Lung microvascular endothelial cell (primary cell): ENCODE measurements at places on chromosomes 7 and 10. TPM values are rescaled to one million over a fixed set of nuclear protein-coding genes. Genes with fewer than 3 reads are reported as not detected.

The OR2A1 gene
- total RNA-seq = not detected in 2 replicates

The LRGUK gene
- total RNA-seq = under 0.01 TPM in 2 replicates

DNA sequence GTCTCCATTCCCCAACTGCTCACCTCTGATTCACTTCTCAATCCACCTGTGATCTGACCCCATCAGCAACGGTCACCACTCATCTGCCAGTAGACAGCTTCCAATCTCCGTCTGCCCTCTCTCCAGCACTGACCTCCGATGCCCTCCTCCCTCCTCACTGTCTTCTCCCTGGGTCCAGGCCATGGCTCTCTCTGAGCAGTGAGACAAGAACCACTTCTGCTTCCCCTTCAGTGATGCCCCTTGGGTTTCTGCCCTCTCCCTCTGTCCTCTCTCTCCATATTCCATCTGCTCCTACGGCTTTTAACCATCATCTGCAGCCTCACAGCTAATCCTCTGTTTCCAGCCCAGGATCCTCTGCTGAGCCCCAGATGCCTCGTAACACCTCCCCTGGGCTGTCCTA is 55.5 kb upstream of the OPALIN start:
- no peak for DNase-seq

The NAT16 gene
- total RNA-seq = not detected in 2 replicates

GRCh38 chr7:115252461-115252860 is 330.6 kb downstream of the MDFIC start:
- DNase-seq = no peak

The SUN3 gene
- not detected in 2 replicates for total RNA-seq

The INMT gene
- under 0.01 TPM in 1 of 2 replicates, not detected in the other for total RNA-seq

GRCh38 chr10:117334066-117334465 is 41.2 kb downstream of the PDZD8 start:
- DNase-seq = no peak

DNA sequence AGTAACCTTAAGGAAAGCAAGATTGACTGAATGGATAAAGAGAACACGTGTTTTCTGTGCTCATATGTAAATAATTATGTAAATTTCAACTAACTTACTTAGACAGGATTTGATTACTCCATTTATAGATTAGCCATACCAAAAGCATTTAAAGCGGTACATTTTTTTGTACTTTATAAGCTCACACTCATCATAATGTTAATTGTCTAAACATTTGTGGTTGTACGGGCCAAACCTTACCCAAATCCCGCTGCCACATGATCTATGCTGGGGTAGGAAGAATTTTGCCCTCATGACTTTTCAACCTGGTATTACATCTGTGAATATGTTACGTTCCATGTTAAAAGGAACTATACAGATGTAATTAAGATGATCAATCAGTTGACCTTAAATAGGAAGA is 29.1 kb downstream of the MKX start:
- DNase-seq = no peak

DNA sequence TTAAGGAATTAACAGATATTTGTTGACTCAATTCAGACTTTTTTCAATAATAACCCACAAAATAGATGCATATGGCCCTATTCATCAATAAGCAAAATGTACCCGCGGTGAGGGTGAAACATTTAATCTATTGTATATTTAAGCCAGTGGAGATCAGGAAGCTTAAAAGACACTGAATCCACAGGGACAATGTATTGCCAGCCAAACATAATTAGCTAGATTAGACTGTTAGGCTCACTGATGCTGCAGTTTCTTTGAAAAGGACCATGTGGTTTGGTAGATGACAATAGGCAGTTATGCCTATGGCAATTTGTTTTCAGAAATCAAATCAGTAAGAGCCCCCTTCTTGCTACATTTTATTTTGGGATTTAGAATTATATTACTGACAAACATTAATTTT is 87.3 kb upstream of the PLXDC2 start:
- DNase-seq = no peak

DNA sequence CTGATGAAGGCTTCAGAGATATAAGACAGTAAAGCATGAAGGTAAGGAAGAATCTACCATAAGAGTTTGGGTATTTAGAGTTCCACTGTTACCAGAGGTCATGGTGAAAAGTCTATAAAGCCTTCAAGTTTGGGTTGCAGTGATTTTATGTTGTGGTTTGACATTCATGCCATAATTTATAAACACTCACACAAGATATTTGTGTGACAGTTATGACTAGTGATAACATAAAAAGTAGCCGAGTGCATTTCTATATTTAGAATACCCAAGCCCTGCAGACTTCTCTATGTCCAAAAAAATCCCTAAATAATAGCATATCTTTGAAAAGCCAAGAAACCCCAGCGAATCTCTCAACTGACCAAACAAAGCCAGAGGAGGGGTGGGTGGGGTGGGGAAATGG is 229.9 kb downstream of the CXCL12 start:
- DNase-seq = no peak

GRCh38 chr7:76358481-76359110 is at the start of gene YWHAG:
Gene YWHAG (minus strand): TSS chr7:76358991. CDS start chr7:76358808, 183 bp downstream.
- peak; percentile 95 for DNase-seq
